ENCODE measurements at places on chromosomes 2 and 18.

- DNase-seq, result no peak
Observed at GRCh38 chr2:95760806-95761525, 169.2 kb downstream of the TRIM43 start.

DNA sequence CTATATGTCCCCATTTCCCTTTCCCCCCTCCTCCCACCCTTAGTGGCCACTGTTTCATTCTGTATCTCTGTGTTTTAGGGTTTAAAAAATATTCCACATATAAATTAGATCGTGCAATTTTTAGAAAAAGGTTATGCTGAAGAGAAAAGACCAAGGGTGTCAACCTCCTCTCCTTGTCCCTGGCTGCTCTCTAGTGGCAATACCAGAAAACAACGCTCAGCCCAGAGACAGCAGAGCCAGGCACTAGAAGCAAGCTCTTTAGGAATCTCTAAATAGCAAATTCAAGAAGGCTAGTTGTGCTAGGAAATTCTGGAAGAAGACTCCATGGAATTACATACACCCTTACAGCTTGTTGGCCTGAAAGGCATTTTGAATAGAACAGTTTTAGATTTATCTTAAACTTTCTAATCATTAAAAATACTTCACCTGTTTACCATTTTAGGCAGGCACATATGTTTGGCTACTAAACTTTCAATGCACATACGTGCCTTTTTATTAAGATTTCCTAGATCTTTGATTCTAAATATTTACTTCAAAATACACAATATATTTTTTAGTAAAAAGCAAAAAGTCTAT, 35.1 kb upstream of the RASGRP3 start:
- no peak for DNase-seq

DNA sequence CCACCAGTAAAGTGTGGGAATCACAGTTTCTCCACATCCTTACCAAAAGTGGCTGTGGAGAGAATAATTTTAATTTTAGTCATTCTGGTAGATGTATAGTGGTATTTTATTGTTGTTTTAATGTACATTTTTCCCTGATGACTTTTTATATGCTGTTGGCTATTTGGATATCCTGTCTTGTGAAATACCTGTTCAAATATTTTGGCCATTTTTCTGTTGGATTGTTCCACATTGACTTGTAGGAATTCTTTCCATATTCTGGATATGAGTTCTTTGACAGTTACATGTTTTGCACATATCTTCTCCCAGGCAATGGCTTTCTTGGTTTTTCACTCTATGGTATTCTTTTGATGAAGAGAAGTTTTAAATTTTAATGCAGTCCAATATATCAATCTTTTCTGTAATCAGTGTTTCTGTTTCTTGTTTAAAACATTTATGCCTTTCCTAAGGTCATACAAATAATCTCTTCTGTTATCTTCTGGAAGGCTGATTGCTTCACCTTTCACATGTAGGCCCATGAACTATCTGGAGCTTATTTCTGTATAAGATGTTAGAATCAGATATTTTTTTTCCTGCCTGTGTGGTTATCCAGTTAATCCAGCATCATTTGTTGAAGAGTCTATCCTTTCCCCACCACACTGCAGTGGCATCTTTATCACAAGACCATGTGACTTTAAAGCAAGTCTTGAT, 19.0 kb downstream of the AFTPH start:
- no peak for DNase-seq

- DNase-seq, result no peak
Observed at GRCh38 chr2:40579247-40579646, 127.4 kb upstream of the SLC8A1 start.

GRCh38 chr2:226862623-226863022, 26.8 kb downstream of the RHBDD1 start:
- no peak for DNase-seq

GRCh38 chr18:23171581-23172156, 36.4 kb downstream of the CABLES1 start:
- DNase-seq, result no peak

- peak; percentile 50 for DNase-seq
Observed at GRCh38 chr2:113167115-113167932, 6.4 kb upstream of the PSD4 start.

GRCh38 chr2:72205504-72205881, 57.8 kb upstream of the CYP26B1 start:
- no peak for DNase-seq

DNA sequence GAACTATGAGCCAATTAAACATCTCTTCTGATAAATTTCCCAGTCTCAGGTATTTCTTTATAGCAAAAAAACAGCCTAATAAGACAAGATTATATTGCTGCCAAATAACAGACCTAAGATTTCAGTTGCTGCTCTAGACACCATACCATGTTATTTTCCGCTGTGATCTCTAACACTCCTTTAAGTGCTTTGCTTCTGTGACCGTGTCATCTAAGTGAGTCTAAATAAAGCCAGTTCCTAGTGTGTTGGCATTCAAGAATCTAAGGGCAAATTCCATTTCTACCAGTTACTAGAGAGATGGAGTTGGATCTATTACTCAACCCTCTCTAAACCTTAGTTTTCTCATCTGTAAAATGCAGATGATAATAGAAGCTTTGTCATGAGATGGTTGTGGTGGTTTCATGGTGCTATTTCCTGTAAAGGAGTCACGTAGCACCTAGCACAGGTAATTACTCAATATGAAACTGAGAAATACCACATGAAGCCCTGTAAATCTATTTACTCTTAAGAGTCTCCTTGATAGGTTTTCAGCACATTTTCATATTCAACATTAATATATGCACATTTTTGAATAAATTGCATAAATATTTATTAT, 40.5 kb downstream of the SPHKAP start:
- DNase-seq, result no peak

GRCh38 chr2:203797712-203798111, 69.9 kb upstream of the CTLA4 start:
- DNase-seq, result no peak

DNA sequence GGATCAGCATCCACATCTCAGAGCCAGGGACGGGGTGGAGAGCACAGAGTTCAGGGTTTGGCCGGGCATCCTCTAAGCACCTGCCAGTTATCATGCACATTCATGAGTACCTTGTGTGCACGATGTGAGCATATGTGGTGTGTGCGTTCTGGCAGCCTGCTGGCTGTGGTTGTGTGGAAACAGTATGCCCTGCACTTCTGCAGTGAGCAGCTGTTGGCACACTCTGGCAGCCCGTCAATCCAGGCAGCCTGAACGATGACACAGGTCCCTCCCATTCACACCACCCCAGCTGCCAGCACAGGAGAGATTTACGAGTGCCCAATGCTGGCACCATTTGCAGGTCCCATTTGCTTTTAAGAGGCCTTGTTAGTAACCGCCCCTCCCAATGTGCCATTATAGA, 74.2 kb downstream of the CD8B2 start:
- no peak for DNase-seq

DNA sequence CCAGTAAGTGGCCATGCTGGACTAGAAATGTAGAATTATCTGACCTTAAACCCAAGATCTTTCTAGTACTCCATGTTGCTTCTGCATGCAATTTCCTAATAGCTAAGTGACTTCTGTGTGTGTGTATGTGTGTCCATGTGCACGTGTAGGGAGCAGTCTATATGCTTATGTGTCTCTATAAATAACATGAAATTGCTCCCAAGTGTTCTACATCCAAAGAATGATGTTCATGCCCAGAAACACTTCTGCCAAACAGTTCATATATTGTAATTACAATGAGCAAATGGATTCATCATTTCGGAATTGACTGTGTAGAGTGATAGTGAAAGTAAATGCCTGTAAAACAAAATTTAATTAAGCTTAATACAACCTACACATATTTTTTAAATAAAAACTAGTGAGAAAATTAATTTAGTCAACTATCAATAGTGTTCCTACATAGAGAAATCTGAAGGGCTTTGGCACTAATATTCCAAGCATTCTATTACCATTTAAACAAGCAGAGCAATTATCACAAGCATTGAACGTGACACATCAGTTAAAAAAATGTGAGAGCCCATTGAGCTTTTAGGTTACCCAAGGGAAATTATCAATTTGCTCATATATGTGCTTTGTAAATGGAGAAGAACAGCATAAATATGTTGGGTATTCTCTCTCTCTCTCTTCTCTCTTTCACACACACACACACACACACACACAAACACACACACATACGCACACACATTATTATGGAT, 1067.4 kb downstream of the CNTNAP5 start:
- no peak for DNase-seq
